ENCODE measurements at places on chromosomes 2 and 18. TPM values are rescaled to one million over a fixed set of nuclear protein-coding genes. Genes with fewer than 3 reads are reported as not detected.

DNA sequence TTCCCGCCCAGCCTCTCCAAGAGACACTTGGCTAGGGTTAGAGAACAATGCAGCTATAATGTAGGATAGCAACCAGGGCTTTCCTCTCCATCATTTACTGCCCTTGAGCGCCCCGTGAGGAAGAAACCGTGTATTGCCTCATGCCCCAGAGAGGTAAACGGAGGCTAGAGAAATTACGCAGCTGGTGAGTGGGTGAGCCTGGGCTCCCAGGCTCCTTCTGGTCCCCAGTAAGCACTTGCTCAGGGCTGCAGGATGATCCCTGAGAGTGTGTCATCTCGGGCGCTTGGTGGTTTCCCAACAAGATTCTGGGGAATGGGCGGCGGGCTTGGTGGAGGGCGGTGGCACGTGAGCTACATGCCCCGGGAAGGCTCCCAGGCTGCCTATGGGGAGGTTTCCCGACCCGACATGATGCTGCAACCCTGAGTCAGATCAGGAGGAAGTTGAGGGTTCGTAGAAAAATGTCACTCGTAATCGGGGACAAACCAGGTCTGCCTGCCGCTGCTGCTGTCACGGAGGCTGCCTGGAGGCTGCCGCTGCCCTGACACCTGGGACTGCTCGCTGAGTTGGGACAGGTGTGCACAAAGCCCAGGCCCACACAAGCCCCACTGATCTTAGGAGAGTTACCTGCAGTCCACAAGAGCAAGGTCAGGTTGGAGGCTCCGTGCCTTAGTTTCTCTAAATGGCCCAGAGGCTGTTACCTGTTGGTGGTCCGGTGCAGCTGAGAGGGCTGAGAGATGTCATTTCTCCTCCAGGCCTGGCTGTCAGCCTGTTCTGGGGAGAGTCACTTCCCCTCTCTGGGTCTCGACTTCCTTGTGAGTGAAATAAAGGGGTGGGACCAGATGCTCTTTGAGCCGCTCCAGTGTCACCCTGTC, at the start of gene GPR55:
Gene GPR55 (minus strand): TSS at position 773 of the 872 bp plus-strand sequence. CDS start 14,280 bp downstream, outside the sequence.
- no peak for DNase-seq

DNA sequence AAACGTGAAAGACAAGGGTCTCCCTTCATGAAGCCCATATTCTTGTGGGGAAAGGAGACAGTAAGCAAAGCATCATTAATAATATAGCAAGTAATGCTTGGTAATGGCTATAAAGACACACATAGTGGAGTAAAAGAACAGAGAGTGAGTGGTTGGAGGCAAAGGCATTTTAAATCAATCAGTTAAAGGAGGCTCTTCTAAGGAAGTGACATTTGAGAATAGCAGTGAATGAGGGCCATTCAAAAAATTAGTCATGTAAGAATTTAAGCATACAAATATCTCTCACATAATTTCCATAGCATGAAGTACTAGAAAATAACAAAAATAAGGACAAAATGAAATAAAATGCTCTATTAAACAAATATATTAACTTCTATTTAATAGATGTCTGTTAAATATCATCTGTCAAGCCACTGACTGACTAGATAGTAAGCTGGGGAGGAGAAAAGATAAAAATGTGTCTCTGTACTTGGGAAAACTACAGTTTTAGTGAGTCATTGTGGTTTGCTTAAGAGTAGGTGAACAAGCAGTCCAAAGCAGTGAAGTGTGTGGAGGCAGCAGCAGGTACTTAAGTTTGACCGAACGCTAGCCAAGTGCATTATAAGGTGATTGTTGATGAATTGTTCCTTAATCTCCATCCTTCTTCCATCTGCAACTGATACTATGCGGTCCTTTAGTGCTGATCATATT, 160.1 kb downstream of the PARD3B start:
- DNase-seq: peak; percentile 12

DNA sequence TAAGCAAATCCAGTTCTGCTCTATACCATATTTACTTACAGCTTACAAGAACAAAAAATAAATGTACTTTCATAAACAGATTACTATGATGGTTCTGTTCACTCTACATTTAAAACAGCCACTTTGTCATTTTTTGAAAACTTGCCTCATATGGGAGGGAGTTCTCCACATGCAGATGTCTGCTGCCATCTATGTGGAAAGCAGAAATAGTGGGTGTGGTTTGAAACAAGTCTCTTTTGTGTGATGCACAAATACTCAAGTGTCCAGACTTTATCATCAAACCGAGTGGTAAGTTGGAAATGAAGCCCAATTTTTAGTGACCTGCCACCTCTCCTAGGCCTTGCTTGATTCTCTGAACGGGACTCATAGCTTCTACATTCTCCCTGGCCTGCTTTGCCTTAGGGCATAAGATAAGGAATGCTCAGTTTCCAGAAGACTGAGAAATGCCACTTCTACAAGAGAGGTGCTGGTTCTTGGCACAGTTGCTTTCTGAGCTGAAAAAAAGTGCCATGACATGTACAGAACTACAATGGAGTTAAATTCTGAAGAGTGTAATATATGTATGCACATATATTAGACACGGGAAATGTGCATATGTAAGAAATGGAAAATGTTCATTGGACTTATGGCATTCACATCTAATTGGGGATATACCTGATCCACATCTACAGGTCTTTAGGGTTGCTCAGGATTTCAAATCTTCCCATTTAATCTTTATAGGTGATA, 221.0 kb downstream of the SLC8A1 start:
- DNase-seq: no peak

GRCh38 chr2:136253288-136254004, 135.5 kb upstream of the CXCR4 start:
- DNase-seq: no peak

DNA sequence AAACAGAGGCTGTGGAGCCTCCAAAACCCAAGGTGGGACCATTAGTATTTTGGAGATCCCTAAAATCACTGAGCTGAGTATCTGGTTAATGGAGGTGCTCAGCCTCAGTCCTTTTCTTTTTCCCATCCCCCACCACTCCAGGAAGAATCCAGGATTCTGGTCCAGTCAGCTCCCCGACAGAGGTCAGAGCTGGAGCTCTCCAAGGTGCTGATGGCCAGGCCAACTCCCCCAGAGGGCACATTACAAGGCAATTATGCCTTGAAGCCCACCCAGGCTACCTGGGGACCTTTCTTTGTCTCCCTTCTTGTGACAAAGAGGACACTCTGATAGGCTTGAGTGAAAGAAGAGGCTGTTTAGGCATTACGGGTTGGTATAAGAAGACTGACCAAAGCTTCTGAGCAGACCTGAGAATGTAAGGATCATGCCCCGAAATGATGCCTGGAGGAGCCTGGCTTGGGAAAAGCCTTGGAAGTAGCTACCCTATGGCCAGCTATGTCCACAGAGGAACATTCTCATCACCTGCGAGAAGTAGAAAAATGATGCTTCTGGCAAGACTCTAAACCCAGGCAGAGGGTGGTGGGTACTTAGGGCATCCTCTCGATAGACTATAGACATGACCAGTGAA, 102.5 kb upstream of the LDAH start:
- no peak for DNase-seq

- no peak for DNase-seq
Observed at GRCh38 chr2:126172631-126173184, 483.2 kb upstream of the GYPC start.

GRCh38 chr2:10287761-10288160, 14.9 kb upstream of the HPCAL1 start:
- no peak for DNase-seq

GRCh38 chr2:60470340-60470739, 83.1 kb downstream of the BCL11A start:
- no peak for DNase-seq

- no peak for DNase-seq
Observed at GRCh38 chr2:77391119-77391518, 131.1 kb downstream of the LRRTM4 start.

The TMX3 gene
- 63.1 TPM for total RNA-seq

DNA sequence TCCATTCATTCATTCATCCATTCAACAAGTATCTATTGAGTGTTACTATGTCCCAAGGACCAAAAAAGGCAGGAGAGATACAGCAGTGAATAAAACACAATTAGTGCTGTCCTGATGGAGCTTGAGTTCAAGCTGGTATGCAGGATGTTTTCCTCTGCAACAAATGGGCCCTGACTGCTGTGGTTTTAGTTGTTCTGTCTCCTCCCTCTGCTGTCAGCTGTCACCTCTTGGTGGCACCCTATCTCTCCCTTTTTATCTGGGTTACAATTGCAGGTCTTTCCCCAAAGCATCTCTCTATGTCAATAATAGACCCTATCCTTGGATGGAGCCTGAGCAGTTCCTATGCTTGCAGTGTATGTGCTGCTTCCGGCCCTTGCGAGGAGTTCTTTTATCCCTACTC, 304.8 kb downstream of the PDE11A start:
- DNase-seq: no peak

DNA sequence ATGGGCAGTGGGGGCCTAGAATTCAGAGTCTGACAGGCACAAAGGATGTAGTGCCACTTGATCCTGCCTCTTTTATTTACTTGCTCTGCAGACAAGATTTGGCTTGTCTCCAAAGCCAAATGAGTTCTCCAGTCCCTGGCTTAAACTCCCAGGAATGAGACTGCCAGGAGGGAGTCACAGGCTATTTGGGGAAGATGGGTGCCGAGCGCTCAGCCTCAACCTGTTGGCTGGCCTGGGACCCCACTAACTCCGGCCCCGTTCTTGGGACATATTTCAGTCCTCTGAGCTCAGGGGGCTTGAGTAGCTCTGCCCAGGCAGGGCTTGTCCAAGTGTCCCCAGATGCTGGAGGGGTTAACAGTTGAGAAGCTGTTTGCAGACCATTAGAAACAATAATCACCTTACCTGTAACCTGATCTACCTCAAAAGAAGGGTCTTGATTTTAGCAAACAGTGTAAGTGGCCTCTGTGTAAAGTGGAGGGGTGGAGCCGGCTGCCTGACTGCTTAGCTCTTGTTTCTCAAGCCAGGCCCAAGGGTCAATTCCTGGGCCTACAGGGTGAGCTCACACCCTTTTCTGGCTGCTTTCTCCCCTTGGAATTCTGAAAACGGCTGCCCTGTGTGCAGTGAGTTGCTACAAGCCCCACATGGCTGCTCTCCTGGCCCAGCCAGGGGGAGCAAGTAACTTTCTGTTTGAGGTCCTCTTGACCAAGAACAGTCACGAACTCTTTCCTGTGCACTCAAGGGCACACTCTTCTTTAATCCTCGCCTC, 27.1 kb upstream of the FZD5 start:
- no peak for DNase-seq
